ENCODE measurements at places on chromosomes 2 and 18.

DNA sequence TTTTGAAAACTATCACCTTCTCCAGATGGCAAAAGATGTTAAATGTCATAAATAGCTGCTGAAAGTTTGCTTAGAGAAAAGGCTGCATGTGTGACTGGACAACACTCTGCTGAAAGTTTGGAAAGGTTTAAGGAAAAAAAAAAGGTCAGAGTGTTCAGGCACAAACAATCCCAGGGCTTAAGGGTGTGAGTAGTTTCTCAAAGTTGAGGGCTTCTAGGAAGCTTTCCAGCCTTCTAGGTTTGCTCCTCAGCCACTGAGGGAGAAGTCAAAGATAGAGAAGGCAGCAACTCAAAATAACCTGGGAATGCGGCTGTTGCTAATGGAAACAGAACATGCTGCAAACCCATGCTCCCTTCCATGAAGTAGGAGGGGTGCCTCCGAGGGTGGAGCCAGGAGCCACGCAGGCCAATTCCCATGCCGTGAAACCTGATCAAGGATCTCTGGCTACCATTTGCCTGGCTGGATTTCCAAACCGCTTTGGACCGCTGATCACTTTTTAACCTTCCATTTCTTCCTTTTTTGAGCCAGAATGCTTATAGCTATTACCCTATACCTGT lies 88.0 kb downstream of the TEX51 start:
- no peak for DNase-seq

- no peak for DNase-seq
Observed at GRCh38 chr18:80213182-80213581, 34.1 kb downstream of the PARD6G start.

GRCh38 chr2:71005271-71006202 lies 10.9 kb upstream of the TEX261 start:
- DNase-seq: no peak

DNA sequence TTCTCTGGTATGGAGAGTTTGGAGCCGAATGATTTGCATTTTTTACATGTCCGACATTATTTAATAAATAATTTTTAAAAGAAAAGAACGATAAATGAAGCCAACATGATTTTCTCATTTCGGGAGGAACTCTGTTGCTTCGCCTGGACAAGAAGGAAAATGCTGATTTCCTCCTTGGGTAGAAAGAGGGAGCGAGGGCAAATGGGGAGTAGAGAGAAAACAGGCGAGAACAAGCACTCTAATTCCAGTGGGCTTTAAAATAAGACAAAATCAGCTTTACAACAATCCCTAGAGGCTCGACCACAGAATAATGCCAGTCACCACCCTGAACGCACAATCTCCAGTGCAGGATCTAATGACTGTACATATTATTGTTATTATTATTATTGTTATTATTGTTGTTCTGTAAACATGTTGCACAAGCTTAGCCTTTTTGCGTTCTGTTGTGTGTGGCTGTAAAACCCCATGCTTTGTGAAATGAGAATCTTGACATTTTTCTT lies 3.7 kb downstream of the DLX1 start:
- no peak for DNase-seq

DNA sequence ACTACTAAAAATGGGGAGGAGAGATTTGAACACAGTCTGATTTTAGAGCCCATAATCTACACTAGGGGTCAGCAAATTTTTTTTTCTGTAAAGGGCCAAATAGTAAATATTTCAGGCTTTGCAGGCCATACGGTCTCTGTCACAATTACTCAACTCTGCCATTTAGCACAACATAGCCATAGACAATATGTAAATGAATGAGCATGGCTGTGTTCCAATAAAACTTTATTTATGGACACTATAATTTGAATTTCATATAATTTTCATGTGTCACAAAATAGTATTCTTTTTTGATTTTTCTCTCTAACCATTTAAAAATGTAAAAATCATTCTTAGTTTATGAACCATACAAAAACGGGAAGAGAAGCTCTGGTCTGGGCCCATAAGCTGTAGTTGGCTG lies 309.4 kb downstream of the GPD2 start:
- DNase-seq: no peak

- no peak for DNase-seq
Observed at GRCh38 chr2:101781791-101782426, 84.4 kb downstream of the MAP4K4 start.

DNA sequence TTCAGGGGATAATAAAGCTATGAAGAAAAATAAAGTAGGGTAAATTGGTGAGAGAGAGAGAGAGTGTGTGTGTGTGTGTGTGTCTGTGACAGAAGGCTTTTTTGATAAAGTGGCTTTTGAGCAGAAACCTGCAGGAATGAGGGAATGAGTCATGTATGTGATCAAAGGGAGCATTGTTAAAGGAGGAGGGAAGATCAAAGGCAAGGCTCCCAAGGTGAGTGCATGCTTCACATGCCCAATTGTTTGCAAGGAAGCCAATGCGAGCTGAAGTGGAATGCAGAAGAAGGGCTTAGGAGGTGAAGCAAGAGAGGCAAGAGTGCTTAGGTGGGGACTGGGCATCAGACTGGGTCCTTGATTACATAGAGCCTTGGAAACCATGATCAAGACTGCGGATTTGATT lies 96.8 kb downstream of the DNAH6 start:
- no peak for DNase-seq

DNA sequence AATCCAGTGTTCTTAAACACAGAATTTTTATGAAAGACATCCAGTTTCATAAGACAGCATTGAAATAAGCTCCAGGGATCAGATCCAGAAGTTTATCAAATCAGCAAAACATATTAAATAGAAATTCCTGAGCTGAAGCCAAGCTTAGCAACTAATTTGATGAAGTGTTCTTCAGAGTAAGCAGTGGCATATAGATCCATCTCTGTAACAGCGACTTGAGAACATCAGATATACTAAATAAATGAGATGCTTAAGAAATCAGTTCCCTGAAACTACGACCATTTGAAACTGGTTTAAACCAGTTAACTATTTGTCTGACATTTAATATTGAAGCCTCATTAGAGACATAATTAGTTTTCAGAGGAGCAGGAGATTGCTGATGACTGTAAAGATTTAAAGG lies 34.1 kb downstream of the PPP1R1C start:
- DNase-seq: no peak

DNA sequence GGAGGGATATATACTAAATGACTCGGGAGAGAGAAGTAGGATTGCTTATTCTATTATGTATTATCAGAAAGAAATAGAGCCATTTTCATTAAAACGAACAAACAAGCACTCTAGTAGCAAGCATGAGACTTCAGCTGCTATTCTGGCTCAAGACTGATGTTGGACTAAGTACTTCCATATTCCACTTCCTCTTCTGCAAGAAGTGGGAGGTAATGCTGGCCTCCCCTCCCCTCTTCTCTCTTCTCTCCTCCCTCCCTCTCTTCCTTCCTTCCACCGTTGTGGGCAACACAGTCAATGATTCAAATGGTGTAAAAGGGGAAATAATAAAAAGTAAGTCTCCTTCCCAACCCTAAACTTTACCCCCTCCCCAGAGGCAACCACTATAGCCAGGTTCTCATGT lies 62.6 kb downstream of the EMX1 start:
- no peak for DNase-seq

GRCh38 chr2:101328474-101329007 lies 20.0 kb upstream of the RNF149 start:
- no peak for DNase-seq

GRCh38 chr2:20349513-20349921 lies 1.1 kb downstream of the PUM2 start:
- DNase-seq: no peak

GRCh38 chr2:201320257-201320656 lies 36.9 kb downstream of the FLACC1 start:
- DNase-seq: no peak

DNA sequence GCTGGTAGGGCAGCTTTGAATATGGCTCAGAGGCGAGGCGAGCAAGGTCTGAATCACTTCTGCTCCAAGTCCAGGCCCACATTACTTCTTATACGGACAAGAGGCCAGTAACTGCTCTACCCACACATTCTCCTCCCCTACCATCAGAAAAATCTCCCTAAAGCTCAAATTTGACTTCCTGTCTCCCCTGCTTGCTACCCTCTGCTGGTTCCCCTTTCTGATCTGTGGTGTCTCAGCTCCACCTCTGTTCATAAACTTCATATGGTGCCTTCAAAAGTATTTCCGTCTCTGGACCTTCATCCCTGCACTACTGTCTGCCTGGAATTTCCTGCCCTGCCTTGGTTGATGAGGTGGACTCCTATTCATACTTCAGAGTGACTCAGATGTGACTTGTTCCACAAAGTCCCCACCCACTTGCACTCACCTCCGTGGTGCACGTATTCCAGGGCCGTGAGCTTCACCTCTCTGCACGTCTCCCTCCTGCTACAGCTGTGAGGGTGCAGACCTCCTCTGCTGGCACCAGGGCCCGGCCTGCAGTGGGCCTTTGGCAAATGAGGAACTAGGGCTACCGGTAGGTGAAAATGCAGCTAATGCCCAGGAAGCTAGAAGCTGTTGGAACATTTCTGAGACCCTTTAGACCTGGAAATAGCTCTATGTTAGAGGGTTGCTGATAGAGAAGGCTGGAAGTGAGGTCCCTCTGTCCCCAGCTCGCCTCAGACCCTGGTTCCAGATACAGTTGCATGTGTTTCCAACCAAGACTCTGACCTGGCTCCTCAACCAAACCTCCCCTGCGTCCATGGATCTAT lies 24.6 kb upstream of the KCMF1 start:
- DNase-seq: no peak

- DNase-seq: no peak
Observed at GRCh38 chr2:211391189-211391567, 834.8 kb downstream of the CPS1 start.

DNA sequence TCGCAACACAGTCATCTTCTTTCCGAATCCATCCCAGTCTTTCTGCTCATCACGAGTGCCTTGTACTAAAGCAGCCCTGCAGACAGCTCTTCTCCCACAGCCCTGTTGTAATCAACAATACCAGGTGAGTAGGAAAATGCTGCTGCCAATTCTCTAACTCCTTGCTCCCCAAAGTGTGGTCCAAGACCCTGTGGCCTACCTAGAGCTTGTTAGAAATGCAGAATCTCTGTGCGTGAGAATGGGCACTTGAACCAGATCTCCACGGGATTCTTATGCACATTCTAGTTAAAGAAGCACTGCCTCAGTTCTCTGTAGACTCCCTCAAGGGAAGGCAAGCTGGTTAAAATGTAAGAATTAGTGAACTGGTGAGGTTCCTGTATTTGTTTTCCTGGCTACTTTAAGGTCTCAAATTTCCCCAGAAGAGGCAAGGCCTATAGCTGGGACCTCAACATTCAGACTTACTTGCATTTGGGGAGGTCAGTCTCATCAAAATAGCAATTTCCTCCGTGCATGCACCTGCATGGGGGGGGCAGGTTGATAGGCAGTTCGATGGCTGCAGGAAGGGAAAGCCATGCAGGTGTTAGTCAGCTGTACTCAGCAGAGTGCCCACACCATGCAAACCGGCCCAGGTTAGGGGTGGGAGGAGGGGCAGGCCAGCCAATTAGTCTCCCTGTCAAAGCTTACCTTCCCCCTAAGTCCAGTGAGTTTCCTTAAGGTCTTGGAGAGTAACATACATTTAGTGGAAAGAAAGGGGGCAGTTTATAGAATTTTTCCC lies 70.8 kb downstream of the DHRS9 start:
- DNase-seq: no peak

- DNase-seq: no peak
Observed at GRCh38 chr2:230267556-230267955, 42.0 kb downstream of the SP140 start.

DNA sequence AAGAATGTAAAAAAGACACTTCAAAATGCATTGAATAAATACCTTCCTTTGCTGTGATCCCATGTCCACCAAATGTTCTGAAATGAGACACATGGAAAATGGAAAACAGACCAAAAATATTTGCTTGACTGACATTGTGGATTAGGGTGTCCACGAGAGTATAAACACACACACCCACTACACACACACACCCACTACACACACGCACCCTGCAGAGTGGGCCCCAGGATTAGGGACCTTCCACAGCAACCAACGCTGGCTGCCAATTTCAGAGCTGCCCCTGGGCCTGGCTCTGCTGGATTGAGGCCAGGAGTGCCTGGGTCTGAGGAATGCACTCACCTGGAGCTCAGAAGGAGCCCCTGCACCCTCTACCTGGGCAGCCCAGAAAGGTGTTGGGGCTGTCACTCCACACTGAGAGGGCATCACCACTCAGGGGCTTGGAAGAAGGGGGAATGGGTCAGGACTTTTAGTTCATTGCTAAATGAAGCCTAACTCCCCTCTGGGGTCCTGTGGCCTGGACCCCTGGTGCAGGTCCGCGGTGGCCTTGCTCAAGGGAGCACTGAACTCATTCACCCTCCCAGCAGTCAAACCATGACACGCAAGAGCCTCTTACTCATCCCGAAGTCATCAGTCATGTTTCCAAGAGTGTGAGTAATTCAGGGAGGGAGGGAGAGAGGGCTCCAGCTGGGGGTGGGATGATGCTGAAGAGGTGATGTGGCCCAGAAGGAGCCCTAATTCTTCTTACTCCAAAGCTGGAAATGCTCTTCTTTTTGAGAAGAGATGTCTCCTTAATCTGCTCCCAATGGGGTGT lies 50.2 kb upstream of the PLB1 start:
- DNase-seq: peak; percentile 94

DNA sequence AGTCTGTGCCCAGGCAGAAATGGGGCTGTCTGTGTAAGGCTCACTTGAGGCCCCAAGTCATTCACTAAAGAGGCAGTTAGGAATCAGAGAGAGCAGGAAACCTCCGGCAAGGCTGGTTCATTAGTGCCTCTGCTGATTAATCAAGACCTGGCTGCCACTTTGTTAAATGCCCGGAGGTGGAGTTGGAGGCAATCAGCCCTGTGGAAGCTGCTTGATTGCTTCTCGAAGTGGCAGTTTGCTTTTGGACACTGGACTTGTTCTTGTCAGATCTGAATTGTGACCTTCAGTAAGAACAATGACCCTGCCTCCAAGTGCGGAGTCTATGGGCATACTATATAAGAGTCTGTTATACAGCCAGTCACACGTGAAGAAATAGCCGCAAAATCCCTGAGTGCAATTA lies 183.9 kb upstream of the LINC00305 start:
- DNase-seq: no peak

GRCh38 chr2:8148260-8149006 lies 533.4 kb upstream of the ID2 start:
- peak; percentile 86 for DNase-seq

DNA sequence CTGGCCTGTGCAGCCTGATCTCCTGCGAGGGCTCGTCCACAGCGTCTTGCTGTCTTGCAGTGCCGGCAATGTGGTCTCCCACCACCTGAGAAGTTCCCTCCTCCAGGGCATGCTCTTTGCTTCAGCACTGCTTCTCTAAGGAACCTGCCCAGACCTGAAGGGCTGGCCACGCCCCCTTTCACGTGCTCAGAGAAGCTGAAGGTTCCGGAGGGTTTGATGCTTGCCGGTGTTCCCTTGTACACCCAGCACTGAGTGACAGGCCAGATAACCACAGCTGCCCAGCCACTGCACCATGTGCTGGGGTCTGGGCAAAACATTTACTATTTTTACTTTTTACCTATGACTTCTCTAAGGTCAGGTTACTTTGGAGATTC lies 1.7 kb upstream of the POLR2D start:
- DNase-seq: no peak

DNA sequence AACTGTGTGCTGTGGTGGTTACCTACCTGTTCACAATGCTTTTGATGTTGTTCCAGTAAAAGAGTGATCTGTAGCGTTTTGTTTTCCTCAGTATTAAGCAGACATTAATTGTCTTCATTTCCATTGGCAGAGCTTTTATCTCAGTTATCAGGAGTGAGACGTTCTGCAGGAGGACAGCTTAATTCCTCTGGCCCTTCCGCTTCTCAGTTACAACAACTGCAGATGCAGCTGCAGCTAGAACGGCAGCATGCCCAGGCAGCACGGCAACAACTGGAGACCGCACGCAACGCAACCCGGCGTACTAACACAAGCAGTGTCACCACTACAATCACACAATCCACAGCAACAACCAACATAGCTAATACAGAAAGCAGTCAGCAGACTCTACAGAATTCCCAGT lies 78.3 kb downstream of the KCMF1 start:
- DNase-seq: no peak

Data from AG04449 (cell line).